ENCODE measurements at places on chromosomes 12 and 14.

DNA sequence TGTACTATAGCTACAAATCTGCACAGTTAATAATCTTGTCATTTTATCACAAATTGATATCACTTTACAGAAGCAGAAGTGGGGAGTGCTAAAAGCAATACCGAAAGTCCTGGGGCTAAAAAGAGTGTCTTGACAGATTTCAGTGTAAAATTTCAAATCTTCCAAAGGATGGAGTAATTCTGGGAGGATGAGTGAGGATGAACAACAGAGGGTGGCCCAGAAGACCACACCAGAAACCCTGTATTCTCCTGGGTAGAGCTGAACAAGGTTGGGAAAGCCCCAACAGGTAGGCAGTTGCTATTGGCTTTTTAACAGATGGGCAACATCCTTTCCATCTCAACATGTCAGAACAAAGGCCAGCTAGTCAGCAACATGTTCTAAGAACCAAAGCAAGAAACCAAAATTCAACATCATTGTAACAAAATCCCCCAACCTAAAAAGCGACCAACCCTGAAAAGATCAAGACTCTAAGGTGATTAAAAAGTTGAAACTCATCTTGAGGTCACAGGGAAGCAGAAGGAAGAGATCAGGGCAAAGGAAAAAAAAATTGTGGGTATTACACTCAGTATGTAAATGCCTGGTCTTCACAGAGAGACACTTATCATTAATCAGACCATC lies 38.8 kb downstream of the CBX5 start:
- DNase-seq = no peak

- DNase-seq = no peak
These were observed 119.8 kb downstream of the KICS2 start for GRCh38 chr12:64102339-64102738.

DNA sequence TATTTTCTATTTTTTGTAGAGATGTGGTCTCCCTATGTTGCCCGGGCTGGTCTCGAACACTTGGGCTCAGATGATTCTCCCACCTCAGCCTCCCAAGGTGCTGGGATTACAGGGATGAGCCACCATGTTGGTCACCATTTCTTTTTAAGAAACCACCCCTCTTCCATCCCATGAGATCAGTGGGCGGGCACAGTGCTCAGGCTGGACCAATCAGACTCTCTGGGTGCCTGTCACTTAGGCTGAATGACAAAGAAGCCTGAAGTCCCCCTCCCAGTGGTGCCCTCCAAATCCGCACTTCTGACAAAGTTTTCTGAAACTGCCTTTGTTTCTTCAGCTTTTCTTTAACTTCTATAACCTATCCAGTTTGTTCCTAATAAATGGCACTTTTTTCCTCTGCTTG lies 48.2 kb downstream of the CALM1 start:
- no peak for DNase-seq

- no peak for DNase-seq
These were observed 30.9 kb downstream of the MTHFD1 start for GRCh38 chr14:64419003-64419402.

DNA sequence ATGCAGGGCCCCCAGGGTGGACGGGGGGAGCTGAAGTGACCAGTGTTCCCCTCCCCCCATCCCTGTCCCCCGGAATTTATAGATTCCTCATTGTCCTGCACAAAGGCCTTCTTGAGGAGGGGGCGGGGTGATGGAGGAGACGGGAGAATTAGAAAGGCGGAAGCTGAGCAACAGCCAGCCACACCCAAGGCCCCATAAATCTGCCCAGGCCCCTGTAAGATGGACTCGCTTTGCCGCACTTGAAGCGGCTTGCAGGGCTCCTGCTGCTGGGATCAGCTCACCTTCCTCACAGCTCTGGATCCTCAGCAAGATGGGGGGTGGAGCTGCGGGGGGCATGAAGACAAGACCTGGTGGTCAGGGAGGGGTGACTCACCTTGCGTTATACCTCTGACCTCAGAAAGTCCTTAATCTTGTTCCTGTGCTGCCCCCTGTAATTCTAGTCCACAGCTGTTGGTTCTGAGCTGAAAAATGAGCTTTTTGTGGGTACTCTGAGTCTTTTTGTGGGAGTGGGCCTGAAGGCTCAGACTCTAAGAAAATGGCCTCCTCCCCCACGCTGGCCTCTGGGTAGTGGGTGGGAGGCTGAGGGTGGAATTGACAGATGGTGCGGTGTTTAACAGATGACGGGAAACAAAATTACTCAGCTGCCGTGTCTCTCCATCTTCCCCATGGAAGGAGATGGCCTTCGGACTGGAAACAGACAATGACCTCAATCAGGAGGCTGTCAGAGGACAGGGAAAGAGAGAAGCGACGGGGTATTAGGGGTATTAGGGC lies 15.8 kb upstream of the ANKRD33 start:
- no peak for DNase-seq

GRCh38 chr12:111445726-111446581 lies 40.2 kb downstream of the SH2B3 start:
- no peak for DNase-seq

DNA sequence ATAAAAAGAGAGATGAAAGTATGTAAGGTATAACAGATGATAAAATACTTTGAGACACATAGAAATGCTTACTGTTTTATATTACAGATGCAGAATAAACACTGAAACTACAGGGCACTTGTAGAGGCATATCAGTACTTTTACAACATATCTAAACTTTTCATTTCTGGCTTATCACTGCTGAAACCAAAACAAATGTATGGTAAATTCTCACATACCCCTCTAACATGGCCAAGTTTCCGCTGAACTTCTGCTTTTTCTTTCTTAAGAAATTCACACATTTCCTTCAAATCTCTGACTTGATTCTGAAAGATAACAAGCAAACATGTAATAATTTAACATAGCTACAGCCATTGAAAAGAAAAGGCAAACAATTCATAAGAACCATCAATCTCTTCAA lies 33.3 kb upstream of the C12orf50 start:
- DNase-seq = no peak

DNA sequence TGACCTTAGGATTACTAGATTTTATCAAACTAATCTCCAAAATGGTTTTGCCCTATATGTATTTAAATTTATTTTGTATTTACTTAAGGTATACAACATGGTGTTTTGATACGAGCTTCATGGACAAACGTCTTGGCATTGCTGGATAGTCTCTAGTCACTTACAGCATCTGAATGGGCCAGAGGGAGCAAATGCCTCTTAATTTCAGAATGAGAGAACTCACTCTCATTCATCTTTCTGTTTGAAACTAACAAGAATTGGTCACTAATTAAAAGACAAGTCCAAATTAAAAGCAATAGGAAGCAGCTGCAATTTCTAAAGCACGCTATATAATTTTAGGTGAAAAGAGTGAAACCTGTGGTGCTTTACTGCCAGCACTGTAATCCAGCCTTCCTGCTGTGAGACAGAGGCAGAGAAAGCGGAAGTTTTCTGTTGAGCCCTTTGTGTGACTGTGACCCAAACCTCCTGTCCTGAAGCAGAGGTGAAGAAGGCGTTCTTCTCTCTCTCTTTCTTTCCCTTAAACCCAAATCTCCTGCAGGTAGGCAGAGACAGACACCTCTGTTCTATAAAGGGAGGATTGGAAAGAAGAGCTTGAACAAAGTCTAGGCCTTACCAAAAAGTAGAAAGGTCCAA lies 184.6 kb upstream of the NAV3 start:
- DNase-seq = no peak

GRCh38 chr12:121729021-121729420 lies 16.5 kb downstream of the TMEM120B start:
- DNase-seq = no peak

- DNase-seq = no peak
These were observed 534.0 kb upstream of the LMO3 start for GRCh38 chr12:17139931-17140330.

DNA sequence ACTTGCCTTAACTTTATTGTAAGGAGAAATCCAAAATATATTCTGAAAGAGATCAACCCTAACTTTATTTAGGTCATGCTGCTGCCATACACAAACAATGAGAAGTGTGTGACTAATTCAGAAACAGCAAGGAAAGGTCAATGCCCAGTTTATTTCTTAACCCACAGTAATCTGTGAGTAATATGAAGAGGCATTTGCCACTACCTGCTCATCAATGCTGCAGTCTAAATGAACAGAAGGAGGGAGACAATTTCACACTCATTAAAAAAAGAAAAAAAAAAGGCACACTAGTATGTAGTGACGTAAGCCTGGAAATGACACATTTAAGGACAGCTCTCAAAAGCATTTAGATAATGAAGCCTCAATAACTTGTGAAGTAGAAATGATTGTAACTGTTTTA lies 90.5 kb upstream of the FOXN3 start:
- no peak for DNase-seq

DNA sequence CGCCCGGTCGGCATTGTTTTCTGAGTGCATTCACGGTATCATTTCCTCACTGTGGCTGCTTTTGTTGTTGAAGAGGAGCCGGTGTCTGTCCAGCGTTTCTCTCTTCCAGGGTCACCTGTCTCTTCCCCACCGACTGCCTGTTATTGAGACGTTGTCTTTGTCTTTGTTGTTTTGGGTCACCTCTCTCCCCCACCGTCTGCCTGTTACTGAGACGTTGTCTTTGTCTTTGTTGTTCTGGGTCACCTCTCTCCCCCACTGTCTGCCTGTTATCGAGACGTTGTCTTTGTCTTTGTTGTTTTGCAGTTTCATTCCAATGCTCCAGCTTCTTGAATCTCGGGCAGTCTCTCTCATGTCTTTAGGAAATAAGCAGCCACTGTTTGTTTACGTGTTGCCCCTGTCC lies 69.9 kb downstream of the DDX51 start:
- DNase-seq = no peak

- no peak for DNase-seq
These were observed 107.7 kb upstream of the CAND1 start for GRCh38 chr12:67161322-67161918.

- no peak for DNase-seq
These were observed 5.2 kb upstream of the ACADS start for GRCh38 chr12:120720234-120720986.

DNA sequence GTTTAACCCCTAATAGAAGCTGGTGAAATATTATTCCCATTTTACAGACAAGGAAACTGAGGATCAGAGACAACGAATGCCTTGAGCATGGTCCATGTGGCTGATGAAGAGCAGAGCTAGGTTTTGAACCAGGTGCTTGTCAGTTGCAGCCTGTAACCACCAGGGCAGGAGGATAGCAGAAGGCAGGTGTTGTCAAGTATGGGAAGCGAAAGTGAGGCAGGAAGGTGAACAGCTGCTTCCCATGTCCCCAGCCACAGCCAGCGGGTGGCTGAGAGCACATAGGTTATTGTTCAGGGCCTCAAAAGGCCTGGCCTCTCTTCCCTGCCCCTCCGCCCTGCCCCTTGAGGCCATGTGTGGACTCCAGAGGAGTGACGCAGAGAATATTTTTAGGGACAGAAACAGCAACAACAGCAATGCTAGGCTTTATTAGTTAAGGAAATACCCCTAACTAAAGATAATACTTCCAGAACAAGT lies 39.6 kb downstream of the IQSEC3 start:
- DNase-seq = peak; percentile 22

- DNase-seq = no peak
These were observed 61.2 kb downstream of the ATG14 start for GRCh38 chr14:55350461-55350860.

DNA sequence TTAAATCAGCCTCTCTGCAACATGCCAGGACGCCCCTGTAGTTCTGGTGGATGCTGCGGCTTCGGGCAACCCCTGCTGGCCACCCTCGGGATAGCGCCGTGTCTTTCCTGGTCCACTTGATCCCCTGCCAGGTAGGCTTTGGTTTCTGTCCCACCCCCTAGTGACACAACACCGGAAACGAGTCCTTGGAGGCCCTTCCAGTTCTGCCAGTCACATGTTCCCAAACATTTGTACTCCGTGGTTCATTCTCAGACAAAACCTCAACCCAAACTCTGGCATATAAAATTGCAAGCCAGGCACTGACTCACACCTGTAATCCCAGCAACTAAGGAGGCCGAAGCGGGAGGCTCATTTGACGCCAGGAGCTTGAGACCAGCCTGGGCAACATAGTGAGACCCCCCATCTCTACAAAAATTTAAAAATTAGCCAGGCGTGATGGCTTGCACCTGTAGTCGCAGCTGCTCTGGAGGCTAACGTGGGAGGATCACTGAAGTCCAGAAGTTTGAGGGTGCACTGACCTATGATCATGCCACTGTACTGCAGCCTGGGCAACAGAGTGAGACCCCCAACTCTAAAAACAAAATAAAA lies 37.0 kb downstream of the RASAL1 start:
- peak; percentile 73 for DNase-seq

- DNase-seq = no peak
These were observed 947.6 kb upstream of the MDGA2 start for GRCh38 chr14:48622980-48623379.

DNA sequence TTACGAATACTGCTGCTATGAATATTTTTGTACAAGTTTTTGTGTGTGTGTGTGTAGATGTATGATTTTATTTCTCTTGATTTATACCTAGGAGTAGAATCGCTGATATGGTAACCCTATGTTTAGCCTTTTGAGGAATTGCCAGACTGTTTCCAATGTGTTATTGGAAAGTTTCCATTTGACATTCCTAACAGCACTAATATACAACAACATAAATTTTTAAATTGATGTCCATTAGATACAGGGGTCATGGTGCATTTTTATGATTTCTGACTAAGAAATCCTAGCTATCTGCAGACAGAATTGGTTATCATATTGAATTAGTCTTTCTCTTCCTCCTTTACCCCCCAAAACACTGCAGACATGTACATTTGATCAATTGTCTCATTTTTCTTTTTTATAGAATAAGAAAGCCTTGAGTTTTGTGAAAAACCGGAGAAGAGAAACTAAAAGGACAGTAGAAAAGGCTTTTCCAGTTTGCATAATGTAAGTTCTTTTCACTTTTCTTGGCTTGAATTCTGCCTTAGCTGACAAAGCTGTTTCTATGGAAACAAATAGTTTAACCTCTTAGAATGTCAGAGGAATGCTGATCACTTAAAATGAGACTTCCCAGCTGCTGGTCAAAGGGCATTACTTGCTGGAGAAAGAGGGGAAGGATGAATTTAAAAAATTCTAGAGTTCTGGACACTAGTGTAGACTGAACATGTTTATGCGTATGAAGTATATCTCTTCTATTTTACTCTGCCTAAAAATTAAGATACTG lies 28.2 kb downstream of the PALS1 start:
- no peak for DNase-seq

- no peak for DNase-seq
These were observed 554 bp downstream of the SPPL3 start for GRCh38 chr12:120903412-120904196.

DNA sequence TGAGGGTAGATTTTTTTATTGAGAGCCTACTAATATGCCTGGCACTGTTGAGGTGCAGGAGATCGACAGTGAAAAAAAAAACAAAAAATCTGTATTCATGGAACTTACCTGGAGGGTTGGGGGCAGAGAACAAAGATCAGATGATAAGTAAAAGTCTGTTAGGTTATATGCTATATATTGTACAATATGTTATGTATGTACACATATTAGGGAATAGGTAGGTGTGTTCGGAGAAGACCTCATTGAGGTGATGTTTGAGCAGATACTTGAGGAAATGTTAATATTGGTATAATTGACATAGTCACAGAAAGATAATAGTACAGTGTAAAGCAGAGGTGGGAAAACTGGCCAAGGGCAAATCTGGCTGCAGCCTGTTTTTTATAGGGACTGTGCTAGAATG lies 5.6 kb downstream of the ARF6 start:
- no peak for DNase-seq

- DNase-seq = no peak
These were observed 248.1 kb downstream of the APAF1 start for GRCh38 chr12:98893126-98893674.

GRCh38 chr14:62364800-62365280 lies 602.6 kb downstream of the SNAPC1 start:
- no peak for DNase-seq

All from NCI-H187 (cell line).